PC-9 (cell line): ENCODE measurements at places on chromosomes 7 and 10. TPM values are rescaled to one million over a fixed set of nuclear protein-coding genes. Genes with fewer than 3 reads are reported as not detected.

DNA sequence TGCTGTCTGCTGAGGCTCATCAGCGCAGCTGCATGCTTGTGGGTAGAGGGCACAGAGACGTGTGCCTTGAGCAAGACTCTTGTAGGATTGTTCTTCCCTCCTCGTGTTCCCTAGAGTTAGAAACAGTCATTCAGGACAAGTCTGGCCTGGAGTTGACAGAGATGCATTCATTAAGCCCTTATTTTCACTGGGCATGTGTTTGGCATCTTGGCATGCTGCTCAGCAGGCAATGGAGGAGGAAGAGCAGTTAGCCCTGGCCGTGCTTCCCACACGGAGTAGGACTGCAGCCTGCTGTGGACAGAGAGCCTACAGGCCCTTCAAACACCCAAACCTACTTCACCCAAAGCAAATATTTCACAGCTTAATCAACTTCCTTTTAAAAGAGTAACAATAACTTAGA lies 73.0 kb upstream of the GJD4 start:
- H3K36me3 ChIP-seq = no peaks in the 10 kb centered on the region
- DNase-seq = no peak
- H3K27ac ChIP-seq = no peak overlapping the region
- no peak overlapping the region for H3K4me3 ChIP-seq
- H3K27me3 ChIP-seq = no peaks in the 10 kb centered on the region

DNA sequence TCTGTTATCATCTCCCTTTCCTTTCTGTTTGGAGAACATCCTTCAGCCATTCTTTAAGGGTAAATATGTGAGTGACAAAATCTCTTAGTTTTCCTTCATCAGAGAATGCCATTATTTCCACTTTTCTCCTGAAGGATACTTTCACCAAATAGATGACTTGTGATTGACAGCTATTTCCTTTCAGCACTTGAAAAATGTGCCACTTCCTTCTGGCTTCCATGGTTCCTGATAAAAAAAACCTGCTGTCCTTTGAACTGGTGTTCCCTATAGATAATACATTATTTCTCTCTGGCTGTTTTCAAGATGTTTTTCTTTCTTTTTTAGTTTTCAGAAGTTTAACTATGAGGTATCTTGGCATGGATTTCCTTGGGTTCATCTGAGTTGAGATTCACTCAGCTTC lies 79.7 kb downstream of the TBXAS1 start:
- no peak for DNase-seq
- H3K4me3 ChIP-seq = no peak overlapping the region
- H3K4me1 ChIP-seq = peaks cover 3% of the 10 kb centered on the region
- H3K27ac ChIP-seq = no peak overlapping the region

GRCh38 chr7:13920053-13920697 lies 69.3 kb downstream of the ETV1 start:
- no peaks in the 10 kb centered on the region for H3K27me3 ChIP-seq
- peaks cover 20% of the 10 kb centered on the region for H3K4me1 ChIP-seq
- peak overlapping the region; percentile 7; the same call in 1 of the 2 replicates for H3K4me3 ChIP-seq
- H3K27ac ChIP-seq = peak overlapping the region; percentile 76
- no peaks in the 10 kb centered on the region for H3K36me3 ChIP-seq

- no peak for DNase-seq
- no peak overlapping the region for H3K4me3 ChIP-seq
- no peaks in the 10 kb centered on the region for H3K27me3 ChIP-seq
- no peak overlapping the region for H3K27ac ChIP-seq
- H3K36me3 ChIP-seq = no peaks in the 10 kb centered on the region
- H3K4me1 ChIP-seq = peaks cover 16% of the 10 kb centered on the region
Observed at GRCh38 chr10:10914144-10914543, 103.5 kb upstream of the CELF2 start.

DNA sequence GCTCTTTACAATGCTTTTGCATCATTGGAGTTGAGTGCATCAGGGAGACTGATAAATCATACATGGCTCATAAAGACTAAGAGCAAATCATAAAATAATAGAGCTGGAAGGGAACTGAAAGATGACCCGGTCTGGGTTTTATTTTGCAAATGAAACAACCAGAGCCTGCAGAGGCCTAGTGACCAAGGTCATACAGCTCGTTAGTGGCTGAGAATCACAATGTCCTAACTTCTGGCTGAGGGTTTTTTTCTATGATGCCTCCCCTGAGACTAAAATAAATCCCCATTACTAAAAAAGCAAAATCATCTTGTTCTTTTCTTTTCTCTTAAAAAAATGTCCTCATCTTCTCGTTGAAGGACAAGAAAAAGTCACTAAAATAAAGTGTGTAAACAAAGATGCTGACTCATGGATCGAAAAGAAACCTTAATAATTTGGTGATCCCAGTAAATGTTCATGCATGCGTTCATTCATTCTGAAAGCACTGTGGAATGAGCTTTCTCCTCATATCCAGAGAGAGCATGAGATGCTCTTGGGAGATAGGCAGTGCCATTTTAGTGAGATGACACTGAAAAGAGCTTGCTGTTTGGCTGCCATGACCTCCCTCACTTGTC lies 107.8 kb upstream of the PHYHIPL start:
- H3K4me1 ChIP-seq = no peaks in the 10 kb centered on the region
- DNase-seq = no peak

Gene EGFR
- total RNA-seq = 324 and 342 TPM in 2 replicates

Gene UCMA
- total RNA-seq = not detected in 2 replicates

DNA sequence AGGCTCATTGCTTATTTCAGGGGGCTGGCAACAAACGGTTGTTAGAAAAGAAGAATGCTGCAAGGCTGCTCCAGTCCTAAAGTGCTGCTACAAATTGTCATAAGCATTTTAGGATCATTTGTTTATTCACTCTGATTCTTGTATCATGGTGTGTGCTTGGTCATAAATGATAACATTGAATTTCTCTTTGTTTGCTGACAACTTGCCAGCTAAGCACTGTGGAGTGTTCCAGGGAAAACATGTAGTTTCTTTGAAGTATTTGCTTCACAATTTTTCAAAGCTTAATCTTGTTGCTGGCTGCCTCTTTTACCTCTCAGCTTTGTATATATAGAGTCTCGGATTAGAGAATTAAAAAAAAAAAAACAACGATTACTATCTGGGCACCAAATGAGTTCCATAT lies 263.0 kb downstream of the PHF14 start:
- H3K27ac ChIP-seq = no peak overlapping the region
- DNase-seq = no peak
- H3K27me3 ChIP-seq = no peaks in the 10 kb centered on the region
- no peak overlapping the region for H3K4me3 ChIP-seq

Gene AFAP1L2
- 35.4 and 39.9 TPM in 2 replicates for total RNA-seq

GRCh38 chr10:44205067-44205466 lies 179.8 kb downstream of the CXCL12 start:
- no peak for DNase-seq
- H3K36me3 ChIP-seq = no peaks in the 10 kb centered on the region
- H3K4me3 ChIP-seq = no peak overlapping the region
- peaks cover 33% of the 10 kb centered on the region for H3K27me3 ChIP-seq

DNA sequence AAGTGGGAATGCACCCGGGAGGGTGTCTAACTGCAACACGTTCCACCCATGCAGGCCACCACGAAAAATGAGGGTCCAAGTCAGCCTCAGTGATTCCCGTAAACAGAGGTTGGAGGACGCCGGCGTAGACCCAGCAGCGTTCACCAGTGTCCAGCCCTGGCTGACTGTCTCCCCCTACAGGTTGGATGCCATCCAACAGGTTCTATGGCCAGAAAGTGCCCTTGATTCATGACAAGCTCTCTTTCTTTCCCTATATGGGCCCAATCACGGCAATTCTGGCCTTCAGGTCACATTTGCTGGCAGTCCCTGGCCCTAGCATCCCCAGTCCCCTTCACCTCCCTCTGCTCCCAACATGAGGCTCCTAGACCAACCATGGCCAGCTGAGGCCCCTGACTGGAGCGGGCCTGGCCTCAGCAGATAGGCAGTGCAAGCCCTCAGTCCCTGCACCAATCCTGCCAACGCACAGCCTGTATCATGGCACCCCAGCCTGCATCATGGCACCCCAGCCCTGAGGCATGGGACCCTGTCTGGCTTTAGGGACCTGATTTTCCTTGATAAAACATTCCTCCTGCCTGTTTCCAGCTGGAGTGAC lies 227.4 kb downstream of the GRID1 start:
- no peaks in the 10 kb centered on the region for H3K4me1 ChIP-seq
- H3K27me3 ChIP-seq = peaks cover 7% of the 10 kb centered on the region; the same call in 1 of the 2 replicates
- no peak overlapping the region for H3K27ac ChIP-seq
- no peaks in the 10 kb centered on the region for H3K36me3 ChIP-seq

Gene HOXA10
- not detected in 2 replicates for total RNA-seq

GRCh38 chr7:3321206-3321605 lies 20.2 kb downstream of the SDK1 start:
- no peak overlapping the region for H3K27ac ChIP-seq
- DNase-seq = no peak
- H3K36me3 ChIP-seq = no peaks in the 10 kb centered on the region
- H3K4me1 ChIP-seq = no peaks in the 10 kb centered on the region
- peaks cover 3% of the 10 kb centered on the region; the same call in 1 of the 2 replicates for H3K27me3 ChIP-seq

DNA sequence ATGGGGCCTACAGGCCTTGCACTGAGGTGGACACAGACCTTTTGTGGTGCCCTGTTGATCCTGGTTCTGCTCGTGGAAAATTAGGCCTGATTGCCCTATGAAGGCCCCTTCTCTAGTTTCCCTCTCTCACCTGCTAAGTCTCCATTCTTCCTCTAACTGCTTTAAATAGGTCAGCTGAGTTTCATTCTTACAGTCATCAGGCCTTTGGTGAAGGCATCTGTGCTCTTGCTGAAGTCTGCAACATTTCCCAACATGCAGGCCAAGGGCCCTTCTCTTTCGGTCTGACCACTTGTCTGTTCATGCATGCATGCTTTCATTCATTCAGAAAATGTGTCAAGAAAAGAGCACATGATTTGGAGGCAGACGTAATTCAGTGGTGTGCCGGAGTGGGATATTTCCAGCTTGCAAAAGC lies 244.0 kb downstream of the BUB3 start:
- no peaks in the 10 kb centered on the region for H3K36me3 ChIP-seq
- H3K27me3 ChIP-seq = no peaks in the 10 kb centered on the region
- no peak overlapping the region for H3K4me3 ChIP-seq
- H3K4me1 ChIP-seq = no peaks in the 10 kb centered on the region
- no peak overlapping the region for H3K27ac ChIP-seq

- DNase-seq = no peak
- H3K27me3 ChIP-seq = no peaks in the 10 kb centered on the region
- H3K36me3 ChIP-seq = no peaks in the 10 kb centered on the region
- no peak overlapping the region for H3K4me3 ChIP-seq
- no peaks in the 10 kb centered on the region for H3K4me1 ChIP-seq
Observed at GRCh38 chr7:921071-921461, 33.4 kb downstream of the ADAP1 start.

Gene HSPA12A
- total RNA-seq = 11.3 and 12.1 TPM in 2 replicates

- no peaks in the 10 kb centered on the region for H3K36me3 ChIP-seq
- H3K4me1 ChIP-seq = no peaks in the 10 kb centered on the region
- H3K27ac ChIP-seq = no peak overlapping the region
- no peaks in the 10 kb centered on the region for H3K27me3 ChIP-seq
- DNase-seq = no peak
Observed at GRCh38 chr7:50982626-50983025, 199.9 kb upstream of the GRB10 start.

- no peaks in the 10 kb centered on the region for H3K27me3 ChIP-seq
- no peaks in the 10 kb centered on the region for H3K36me3 ChIP-seq
- no peak overlapping the region for H3K4me3 ChIP-seq
- peaks cover 11% of the 10 kb centered on the region for H3K4me1 ChIP-seq
Observed at GRCh38 chr7:120588416-120588815, 269.5 kb downstream of the TSPAN12 start.

- H3K27ac ChIP-seq = no peak overlapping the region
- no peak overlapping the region for H3K4me3 ChIP-seq
- H3K36me3 ChIP-seq = no peaks in the 10 kb centered on the region
- peaks cover 18% of the 10 kb centered on the region for H3K4me1 ChIP-seq
- DNase-seq = peak; percentile 70
Observed at GRCh38 chr7:28988810-28989209, 30.7 kb upstream of the TRIL start.

DNA sequence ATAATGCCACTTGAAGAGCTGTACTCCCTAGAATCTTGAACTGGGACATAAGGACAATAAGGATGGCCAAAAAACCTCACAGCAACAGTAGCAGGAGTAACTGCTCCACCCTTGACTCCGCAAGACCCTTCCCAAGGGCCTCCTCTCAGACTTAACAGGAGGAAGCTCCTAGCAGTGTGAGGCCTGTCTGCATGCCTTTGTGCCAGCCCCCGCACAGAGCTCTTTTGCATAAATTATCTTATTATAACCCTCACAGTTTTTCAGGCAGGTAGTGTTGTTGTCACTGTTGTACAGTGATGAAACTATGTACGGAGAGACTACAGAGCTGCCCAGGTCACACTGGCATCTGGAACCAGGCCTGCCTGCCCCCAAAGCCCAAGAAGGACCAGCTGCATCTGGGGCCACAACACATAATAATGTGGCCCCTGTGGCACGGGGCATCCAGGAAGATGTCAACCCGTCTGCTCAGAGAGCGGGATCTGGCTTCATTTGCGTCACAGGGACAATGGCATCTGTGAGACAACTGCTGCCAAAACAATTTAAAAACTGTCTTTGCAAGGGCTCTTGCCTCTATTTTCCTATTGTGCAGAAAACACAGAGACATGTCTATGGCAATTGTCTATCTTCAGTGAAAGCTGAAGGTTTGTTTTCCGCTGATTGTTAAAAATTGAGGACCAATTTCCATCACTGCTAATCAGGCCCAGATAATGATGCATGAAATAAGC lies 249.3 kb upstream of the GRB10 start:
- H3K27ac ChIP-seq = no peak overlapping the region
- no peak overlapping the region for H3K4me3 ChIP-seq
- DNase-seq = no peak
- H3K4me1 ChIP-seq = peaks cover 31% of the 10 kb centered on the region

Gene GARIN1A
- 0.57 and 0.78 TPM in 2 replicates for total RNA-seq

DNA sequence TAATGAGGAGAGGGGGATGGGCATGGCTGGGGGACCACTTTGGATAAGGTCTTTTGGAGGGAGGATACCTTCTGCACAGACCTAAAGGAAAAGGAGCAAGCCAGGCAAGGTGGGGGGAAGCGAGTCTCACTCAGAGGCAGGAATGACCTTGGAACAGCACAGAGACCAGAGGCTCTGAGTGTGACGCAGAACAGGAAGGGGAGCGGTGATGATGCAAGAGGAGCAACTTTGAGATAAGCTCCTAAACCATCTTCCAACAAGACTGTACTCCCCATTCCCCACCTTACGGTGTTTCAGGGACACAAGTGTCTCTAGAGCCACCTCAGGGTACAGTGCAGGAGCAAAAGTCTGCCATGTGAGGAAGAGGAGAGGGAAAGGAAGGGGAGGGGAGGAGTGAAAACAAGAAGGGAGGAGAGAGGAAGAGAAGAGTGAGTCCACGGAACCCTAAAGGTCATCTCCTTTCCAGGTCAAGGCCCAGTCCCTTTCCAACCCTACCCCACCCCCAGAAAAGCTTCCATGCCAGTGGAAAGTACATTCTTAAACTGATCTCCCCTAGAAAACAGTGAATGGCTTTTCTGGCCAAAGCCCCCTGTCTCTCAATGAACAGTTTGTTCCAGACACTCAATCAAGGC lies 54.1 kb downstream of the JAZF1 start:
- no peaks in the 10 kb centered on the region for H3K36me3 ChIP-seq
- no peak overlapping the region for H3K4me3 ChIP-seq
- no peak for DNase-seq
- H3K27me3 ChIP-seq = no peaks in the 10 kb centered on the region
- H3K27ac ChIP-seq = no peak overlapping the region

GRCh38 chr7:98213888-98214810 lies 2.9 kb downstream of the BHLHA15 start:
- H3K27ac ChIP-seq = no peak overlapping the region
- H3K27me3 ChIP-seq = no peaks in the 10 kb centered on the region
- H3K36me3 ChIP-seq = no peaks in the 10 kb centered on the region
- no peak for DNase-seq
